ENCODE measurements at places on chromosomes 11 and 22.

GRCh38 chr11:134250246-134250645 lies 2.9 kb downstream of the THYN1 start:
- no peak for DNase-seq

DNA sequence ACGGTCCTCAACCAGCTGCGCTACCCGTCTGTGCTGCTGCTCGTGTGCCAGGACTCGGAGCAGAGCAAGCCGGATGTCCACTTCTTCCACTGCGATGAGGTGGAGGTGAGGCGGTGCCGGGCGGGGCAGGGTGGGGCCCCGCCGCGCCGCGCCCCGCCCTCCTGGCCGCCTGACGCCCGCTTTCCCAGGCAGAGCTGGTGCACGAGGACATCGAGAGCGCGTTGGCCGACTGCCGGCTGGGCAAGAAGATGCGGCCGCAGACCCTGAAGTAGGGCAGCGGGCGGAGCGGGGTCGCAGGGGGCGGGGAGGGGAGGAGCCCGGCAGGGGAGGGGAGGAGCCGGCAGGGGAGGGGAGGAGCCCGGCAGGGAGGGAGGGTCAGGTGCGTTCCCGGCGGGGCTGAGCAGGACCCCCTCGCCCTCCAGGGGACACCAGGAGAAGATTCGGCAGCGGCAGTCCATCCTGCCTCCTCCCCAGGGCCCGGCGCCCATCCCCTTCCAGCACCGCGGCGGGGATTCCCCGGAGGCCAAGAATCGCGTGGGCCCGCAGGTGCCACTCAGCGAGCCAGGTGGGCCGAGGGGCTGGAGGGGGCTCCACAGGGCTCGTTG lies 14.7 kb downstream of the EPS8L2 start:
- no peak for DNase-seq

- DNase-seq = no peak
Observed at GRCh38 chr11:45748801-45749200, 56.1 kb upstream of the SLC35C1 start.

DNA sequence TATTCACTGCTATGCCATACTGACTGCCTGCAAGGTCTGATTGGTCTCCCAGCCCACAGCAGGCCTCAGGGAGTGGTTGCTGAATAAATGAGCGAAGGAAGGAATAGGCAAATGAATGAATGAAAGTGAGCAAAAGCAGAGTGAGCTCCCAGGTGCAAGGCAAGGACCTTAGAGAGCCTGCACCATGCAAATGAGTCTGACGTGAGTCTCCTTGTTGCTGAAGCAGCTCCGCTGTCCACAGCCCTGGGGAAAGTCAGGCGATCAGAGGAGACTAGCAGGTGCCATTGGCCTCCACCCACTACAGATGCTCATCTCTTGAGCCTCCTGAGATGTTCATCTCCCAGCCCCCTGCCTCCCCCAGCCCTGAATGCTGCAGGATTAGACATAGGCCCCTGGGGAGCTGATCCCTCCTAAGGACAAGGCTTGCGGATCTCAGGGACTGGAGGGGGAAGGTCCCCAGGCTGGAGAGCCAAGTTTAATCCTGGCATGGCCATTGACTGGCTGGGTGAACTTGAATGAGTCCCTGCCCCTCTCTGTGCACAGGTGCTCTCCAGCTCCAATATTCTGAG lies 22.1 kb downstream of the GDPD5 start:
- DNase-seq = no peak

GRCh38 chr11:72100009-72100408 lies 3.1 kb downstream of the LAMTOR1 start:
- no peak for DNase-seq

GRCh38 chr11:5712507-5712906 lies 22.9 kb downstream of the TRIM22 start:
- DNase-seq = peak; percentile 6

DNA sequence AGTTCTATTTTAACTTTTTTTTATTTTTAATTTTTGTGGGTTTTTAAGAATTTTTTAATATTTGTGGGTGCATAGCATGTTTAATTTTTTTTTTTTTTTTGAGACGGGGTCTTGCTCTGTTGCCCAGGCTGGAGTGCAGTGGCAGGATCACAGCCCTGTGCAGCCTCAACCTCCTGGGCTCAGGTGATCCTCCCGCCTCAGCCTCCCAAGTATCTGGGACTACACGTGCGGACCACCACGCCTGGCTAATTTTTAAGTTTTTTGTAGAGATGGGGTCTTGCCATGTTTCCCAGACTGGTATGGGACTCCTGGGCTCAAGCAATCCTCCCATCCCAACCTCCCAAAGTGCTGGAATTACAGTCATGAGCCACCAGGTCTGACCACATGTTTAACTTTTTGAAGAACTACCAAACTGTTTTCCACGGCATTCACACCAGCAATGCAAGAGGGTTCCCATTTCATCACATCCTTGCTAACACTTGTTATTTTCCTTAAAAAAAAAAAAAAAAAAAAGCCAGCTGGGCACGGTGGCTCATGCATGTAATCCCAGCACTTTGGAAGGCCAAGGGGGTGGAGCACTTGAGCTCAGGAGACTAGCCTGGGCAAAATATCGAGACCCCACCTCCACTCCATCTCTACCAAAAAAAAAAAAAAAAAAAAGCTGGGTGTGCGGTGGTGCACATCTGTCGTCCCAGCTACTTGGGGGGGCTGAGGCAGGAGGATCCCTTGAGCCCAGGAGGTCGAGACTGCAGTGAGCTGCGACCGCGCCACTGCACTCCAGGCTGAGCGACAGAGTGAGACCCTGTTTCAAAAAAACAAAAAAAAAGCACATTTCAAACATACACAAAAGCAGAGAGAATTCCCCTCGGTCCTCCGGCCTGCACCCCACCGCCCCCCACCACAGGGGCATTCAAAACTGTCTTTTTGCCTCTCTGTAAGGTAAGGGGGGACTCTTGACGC lies 16.7 kb upstream of the TXNRD2 start:
- DNase-seq = no peak
